ENCODE measurements at places on chromosomes 6 and 20.
A peak's percentile ranks its signal among the peaks of the same experiment; 100 is the strongest.

GRCh38 chr6:80234908-80235307 lies 128.4 kb downstream of the BCKDHB start:
- DNase-seq: no peak

- no peak for DNase-seq
Measured at GRCh38 chr6:44311767-44312166, 1.4 kb downstream of the AARS2 start.

DNA sequence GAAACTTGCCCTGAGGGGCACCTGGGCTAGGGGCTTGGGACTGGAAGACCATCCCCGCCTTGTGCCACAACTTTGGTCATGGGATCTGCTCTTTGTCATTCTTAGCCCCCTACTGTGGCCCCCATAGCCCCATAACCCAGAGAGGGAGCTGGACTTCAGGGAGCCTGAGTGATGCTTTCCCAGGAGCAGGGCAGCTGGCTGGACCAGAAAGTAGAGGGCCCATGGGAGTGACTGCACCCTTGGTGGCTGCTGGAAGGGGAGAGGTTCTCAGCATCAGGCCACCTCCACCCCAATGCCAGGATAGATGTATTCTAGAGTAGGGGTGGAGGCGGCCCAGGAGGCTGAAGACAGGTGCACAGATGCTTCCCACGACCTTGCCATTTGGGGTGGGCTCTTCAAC lies 5.8 kb upstream of the FAM83D start:
- DNase-seq: no peak

GRCh38 chr20:59912609-59913008 lies 20.8 kb downstream of the SYCP2 start:
- no peak for DNase-seq

- DNase-seq: peak; percentile 23
Measured at GRCh38 chr6:129766959-129767728, 57.2 kb upstream of the ARHGAP18 start.

GRCh38 chr20:45828589-45828988 lies 1.5 kb upstream of the TNNC2 start:
- DNase-seq: no peak

- DNase-seq: no peak
Measured at GRCh38 chr6:20069021-20069522, 143.2 kb downstream of the MBOAT1 start.

- no peak for DNase-seq
Measured at GRCh38 chr20:48461091-48461734, 366.6 kb downstream of the PREX1 start.

GRCh38 chr6:145643760-145644159 lies 91.6 kb downstream of the EPM2A start:
- no peak for DNase-seq

DNA sequence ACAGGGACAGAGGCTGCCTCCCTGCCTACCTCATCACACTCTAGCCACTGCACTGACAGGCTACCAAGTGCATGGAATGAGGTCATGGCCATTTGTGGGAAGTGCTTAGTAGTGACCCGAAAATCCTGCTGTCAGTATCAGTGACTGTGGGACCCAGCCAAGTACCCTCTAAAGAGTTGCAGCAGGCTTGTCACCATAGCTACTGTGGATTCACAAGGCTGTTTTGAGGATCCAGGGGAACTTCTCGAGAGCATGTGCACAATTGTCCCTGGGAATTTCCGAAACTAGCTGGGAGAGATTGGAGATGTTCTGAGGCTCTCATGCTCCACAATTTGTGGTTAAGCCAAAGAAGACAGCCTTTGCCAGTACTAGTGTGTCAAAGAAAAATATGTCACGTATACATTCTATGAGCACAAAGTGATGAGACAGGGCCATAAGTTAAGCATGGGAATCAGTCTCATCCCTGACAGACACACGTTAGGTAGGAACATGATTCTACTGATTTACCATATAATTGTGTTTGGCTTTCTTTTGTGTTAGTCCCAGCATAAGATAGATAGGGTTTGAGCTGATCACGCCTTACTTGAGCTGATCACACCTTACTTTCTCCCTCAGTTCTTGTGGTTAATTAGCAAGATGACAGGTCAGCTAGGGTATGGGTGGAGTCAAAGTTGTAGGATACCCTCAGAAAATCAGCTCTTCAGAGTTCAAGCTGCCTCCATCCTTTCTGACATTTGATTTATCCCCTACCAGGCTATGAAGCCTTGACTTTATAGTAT lies 42.6 kb upstream of the TMEM170B start:
- no peak for DNase-seq

DNA sequence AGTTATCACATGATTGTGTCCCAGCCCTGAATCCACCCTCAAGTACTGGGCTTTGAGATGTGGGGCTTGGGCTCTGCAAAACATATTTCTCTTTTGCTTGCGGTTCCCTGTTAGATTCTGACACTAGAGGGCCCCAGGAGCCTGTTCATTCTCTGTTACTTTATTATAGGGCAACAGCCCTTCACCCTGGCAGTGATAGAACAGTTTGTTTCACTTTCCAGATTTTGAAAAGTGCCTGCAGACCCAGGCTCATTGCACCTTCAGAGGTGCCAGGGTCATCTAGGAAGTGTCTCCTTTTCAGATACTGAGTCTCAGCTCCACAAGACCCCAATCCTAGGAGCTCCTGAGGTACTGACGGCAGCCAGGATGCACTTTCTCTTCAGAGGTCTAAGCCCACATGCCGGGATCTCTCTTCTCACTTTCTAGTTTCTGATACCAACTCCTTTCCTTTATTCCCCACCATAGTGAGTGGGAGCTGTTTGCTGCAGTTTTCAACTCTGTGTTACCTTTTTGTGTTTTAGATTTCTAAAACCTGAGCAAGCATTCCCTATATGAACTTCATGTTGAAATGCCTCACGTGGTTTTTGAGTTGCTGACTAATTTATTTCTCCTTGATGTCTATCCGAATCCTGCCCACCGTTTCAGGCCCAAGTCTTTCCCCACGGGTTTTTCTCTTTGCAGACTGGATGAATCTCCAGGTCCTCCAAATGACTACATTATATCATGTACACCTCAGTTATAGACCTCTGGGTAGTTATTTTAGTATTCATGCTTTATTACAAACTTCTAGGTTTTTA lies 10.9 kb downstream of the ABT1 start:
- peak; percentile 64 for DNase-seq

DNA sequence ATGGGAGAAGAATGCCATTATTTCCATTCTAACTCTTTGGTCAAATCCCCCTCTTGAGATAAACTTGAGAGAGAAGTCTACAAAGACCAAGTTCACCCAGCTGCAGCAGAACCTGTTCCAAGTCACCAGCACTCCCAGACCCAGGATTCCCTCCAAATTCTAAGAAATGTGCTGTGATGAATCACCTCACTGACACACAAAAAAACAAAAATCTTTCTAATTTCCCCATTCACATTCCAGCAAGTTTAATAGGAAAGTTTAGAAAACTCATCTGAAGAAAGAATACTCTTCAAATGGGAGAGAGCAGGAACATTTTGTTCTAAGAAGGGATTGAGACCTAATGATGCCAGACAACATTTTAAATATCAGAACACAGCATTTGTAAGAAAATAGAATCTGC lies 213.6 kb upstream of the PLCB4 start:
- DNase-seq: no peak

GRCh38 chr20:50579511-50579910 lies 69.3 kb downstream of the PTPN1 start:
- no peak for DNase-seq

GRCh38 chr20:40781327-40782042 lies 92.4 kb upstream of the MAFB start:
- DNase-seq: no peak

GRCh38 chr6:70241031-70241430 lies 61.9 kb downstream of the COL9A1 start:
- no peak for DNase-seq

GRCh38 chr6:8074213-8074612 lies 10.0 kb upstream of the BLOC1S5 start:
- DNase-seq: no peak

- no peak for DNase-seq
Measured at GRCh38 chr6:88048578-88048977, 937 bp downstream of the SPACA1 start.

GRCh38 chr6:56757588-56757984 lies 114.9 kb upstream of the DST start:
- DNase-seq: no peak

GRCh38 chr20:57946559-57947315 lies 236.9 kb upstream of the PMEPA1 start:
- no peak for DNase-seq

DNA sequence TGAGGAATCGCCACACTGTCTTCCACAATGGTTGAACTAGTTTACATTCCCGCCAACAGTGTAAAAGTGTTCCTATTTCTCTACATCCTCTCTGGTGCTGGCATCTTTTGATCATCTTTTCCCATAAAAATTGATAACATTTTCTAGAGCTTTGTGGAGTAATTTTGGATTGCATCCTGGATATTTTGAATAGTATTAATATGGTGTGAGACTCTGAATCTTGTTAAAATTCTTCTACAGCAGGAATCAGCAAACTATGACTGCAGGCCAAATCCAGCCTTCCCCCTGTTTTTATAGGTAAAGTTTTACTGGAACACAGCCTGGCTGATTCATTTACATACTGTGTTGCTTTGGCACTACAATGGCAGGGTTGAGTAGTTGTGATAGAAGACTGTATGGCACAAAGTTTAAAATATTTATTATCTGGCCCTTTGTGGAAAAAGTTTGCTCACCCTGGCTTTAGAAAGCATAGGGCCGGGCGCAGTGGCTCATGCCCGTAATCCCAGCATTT lies 15.0 kb upstream of the RNF8 start:
- DNase-seq: no peak

GRCh38 chr6:49052901-49053300 lies 410.2 kb downstream of the MMUT start:
- DNase-seq: no peak

DNA sequence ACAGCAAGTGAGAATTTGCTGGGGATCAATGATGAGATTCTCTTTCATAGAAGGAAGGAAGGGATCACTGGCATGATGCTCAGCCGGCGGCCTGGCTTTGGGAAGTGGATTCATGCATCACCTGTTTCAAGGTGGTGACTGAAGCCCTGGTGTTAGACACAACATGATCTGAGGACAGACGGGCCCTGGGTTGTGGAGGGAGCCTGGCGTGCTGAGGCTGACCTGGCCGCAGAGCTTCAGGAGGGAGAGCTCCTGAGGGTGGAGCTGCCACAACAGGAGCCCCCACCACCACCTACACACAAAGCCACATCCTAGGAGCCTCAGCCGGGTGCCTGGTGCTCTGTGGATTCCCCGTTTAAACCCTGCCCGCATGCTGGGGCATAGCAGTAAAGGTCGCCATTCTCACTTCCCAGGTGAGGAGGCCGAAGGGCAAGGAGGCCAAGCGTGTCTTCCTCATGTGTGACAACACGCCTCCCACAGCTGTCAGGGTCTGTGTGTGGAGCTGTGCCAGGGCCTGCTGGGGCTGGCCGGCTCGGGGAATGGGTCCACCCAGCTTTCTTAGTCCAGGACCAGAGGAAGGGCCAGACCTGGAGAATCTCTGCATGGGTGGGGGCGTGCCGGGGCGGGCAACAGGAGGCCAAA lies 107.0 kb downstream of the ERMARD start:
- DNase-seq: no peak

DNA sequence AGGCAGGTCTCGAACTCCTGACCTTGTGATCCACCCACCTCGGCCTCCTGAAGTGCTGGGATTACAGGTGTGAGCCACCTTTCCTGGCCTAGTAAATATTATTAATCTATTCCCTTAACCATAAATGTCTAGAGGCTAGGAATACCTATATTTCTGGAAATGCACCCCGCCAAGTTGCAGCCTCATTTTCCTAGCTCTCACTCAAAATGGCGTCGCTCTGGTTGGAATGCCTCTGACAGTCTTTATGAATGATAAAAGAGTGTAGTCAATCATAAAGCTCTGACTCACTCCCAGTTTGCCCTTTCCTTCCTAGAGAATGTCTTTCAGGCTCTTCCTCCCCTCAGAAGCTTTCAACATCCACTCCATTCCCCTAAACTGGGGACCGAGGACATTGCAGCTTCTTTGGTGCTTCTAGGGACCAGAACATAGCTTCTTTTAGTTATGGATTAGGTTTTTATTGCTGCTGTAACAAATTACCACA lies 14.1 kb upstream of the TRIM26 start:
- no peak for DNase-seq

GRCh38 chr6:33107641-33108040 lies 31.9 kb downstream of the HLA-DPB1 start:
- DNase-seq: no peak

GRCh38 chr20:1894951-1895673 lies at the start of gene SIRPA:
TSS of gene SIRPA (plus strand) at chr20:1895407. CDS start at chr20:1895448, 41 bp downstream.
- peak; percentile 95 for DNase-seq

DNA sequence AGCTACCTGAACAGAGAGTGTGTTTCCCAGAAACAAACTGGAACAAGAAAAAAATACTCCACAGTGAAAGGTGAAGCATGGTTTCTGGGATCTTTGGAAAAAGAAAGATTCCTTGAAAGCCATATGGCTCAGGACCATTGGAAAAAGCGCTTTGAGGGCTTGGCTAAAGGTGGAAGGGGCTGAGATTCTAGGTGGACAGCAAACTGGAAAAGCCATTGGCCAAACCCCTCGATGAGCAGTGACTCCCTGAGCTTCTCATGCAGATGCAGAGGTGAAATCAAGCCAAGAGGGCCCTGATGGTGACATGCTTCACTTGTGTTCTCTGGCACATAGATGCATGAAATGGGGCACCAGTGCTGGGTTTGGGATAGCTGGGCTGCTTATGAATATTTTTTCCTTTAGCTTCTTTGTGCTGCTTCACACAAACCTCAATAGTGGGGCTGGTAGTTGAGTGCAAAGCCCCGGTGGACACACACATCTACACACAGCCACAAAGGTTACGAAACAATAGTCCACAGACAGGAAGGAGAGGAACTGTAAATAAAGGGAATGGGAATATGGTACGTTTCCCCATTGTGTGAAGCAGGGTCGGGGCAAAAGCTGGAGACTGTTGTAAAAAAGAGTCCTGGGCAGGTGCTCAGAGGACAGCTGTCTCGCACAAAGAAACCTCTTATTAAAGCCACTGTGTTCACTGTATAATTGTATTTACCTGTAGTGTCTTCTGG lies 117.8 kb downstream of the FOXA2 start:
- DNase-seq: no peak

DNA sequence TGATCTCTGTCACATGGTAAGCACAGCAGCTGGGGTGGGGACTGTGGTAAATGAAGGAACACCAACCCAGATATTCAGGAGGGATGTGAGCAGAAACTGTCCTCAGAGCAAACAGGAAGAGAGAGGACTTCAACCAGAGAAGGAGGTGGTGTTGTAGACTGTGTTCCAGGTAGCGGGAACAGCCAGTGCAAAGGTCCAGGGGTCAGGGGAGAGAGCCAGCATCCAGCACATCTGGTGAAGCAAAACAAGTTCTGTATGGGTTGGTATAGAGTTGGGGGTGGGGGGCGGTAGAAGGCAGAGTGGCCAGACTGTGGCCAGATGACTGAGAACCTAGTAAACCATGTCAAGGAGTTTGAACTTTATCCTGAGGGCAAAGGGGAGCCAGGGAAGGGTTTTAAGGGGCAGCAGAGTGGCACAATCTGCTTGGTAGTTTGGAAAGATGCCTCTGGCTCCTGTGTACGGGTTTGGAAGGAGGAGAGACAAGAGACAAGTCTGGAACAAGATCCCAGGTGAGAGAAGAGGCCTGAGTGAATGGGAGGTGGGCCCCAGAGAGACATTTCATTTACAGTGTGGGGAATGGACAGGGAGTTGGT lies 27.8 kb upstream of the TTPAL start:
- DNase-seq: no peak

- DNase-seq: no peak
Measured at GRCh38 chr20:33649201-33649681, 12.9 kb upstream of the C20orf144 start.

- DNase-seq: no peak
Measured at GRCh38 chr6:111472933-111473435, 10.0 kb downstream of the REV3L start.

- no peak for DNase-seq
Measured at GRCh38 chr6:20166210-20166609, 46.1 kb downstream of the MBOAT1 start.

Measured in RWPE1 (cell line).